ENCODE measurements at places on chromosomes 2 and 18.

- no peak for DNase-seq
These were observed 153.6 kb upstream of the ZNF804A start for GRCh38 chr2:184444623-184445223.

DNA sequence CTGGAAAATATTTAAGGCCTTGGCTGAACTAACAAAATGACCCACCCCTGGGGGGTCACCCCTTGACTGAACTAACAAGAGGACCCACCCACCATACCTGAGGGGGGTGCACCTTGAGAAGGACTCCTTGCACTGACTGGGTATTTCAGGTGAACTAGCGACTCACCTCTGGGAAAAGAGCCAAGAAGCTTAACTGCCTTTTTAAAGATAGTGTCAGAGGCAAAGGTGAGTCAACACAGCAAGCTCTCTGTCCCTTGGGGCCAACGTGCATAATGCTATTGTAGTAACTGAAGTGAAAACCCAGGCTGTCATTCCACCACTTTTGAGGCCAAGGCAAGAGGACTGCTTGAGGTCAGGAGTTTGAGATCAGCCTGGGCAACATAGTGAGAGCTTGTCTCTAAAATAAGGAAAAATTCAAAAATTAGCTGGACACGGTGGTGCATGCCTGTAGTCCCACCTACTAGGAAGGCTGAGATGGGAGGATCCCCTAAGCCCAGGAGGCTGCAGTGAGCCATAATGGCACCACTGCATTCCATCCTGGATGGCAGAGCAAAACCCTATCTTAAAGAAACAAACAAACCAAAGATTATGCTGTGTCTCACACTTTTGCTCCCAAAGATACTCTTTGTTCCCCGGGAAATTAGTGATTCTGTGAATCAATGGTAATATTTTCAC, 36.4 kb upstream of the ZCCHC2 start:
- DNase-seq = no peak

DNA sequence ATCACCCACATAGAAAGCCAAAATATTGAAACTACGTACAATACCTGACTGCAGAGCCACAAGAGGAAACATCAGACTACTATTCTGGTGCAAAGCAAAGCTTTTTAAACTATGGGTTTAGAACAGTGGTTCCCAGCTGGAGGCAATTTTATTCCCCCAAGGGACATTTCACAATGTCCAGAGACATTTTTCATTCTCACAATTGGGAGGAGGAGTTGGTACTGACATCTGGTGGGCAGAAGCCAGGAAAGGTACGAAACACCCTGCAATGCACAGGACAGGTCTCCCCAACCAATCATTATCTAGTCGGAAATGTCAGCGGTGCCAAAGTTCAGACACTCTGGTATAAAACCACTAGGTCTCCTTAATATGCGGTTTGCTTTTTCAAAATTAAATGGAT, 88.4 kb upstream of the ARL5A start:
- no peak for DNase-seq

- no peak for DNase-seq
These were observed 344.4 kb upstream of the SLC39A10 start for GRCh38 chr2:195312662-195313061.

- peak; percentile 28 for DNase-seq
These were observed 863 bp upstream of the SIX2 start for GRCh38 chr2:45009928-45010701.

- no peak for DNase-seq
These were observed 540.7 kb upstream of the NETO1 start for GRCh38 chr18:73408469-73408868.

GRCh38 chr2:196587056-196587455, 52.5 kb upstream of the CCDC150 start:
- no peak for DNase-seq

DNA sequence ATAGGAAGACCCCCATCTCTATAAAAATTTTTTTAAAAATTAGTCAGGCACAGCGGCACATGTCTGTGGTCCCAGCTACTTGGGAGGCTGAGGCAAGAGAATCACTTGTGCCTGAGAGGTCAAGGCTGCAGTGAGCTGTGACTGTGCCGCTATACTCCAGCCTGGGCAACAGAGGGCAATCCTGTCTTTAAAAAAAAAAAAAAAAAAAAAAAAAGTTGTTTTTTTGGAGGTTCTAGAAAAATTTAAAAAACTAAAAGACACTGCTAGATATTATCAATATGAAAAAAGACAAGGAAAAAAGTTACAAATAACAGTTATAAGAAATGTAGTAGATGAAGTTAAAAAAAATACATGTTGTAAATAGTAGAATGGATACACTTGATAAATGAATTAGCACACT, 56.1 kb upstream of the C2orf15 start:
- no peak for DNase-seq

- DNase-seq = no peak
These were observed 103.0 kb upstream of the STK39 start for GRCh38 chr2:168350380-168350779.

DNA sequence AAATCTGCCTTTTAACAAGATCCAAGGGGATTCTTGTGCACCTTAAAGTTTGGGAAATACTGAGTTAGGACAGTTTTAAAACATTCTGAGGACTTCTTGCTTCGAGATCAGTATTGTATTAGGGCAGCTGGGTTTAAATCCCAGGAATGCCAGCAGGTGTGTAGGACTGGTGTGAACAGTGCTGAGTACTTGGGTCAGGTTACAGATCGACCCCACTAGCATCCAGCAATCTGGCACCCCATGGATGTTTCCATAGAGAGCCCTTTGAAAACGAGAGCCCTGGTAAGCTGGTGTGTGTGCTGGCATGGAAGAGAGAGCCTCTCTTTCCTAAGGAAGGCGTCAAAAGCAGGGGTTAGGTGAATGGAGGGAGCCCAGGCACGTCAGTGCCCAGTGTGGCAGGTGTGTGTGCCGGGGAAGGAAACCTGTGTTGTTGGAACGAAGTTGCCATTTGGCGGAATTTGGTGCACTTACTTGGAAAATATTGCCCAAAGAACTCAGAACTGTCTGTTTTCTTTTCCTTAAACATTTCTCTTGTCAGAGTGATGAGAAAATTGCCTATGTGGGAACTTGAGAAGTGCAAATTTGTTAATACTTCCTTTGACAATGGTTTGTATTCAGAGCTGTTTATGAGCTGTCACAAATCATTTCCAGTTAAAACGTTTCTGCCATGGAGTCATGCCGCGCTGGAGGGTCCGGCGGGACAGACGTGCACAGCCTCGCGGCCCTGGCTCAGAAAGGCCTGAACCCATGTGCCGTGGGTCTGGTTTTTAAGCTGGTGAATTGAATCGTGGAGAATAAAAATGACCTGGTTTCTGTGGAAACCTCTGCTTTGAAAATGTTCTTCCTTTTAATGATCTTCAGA, 38.1 kb downstream of the LDLRAD4 start:
- DNase-seq = no peak

DNA sequence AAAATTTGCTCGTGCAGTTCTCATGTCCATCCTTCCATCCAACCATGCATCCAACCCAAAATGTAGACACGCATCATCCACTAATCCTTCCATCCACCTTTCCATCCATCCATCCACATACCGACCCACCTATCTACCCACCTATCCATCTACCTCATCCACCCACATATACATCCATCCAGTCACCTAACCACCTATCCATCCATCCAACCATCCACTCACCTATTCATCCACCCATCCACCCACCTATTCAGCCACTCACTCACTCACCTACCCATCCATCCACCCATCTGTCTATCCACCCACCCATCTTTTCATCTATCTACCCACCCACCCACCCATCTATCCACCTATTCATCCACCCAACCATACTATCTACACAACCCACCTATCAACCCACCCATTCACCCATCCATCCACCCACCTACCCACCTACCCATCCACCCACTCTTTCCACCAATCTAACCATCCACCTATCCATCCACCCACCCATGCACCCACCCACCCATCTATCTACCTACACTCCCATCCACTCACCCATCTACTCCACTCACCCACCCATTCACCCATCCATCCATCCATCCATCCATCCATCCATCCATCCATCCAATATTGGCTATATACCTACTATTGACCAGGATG, 94.3 kb downstream of the VAPA start:
- DNase-seq = no peak

All from NCI-H748 treated with DMSO at 0.1 percent for 48 hours (cell line).